ENCODE measurements at places on chromosomes 7 and 10.

GRCh38 chr10:131204406-131205152, 106.9 kb downstream of the TCERG1L start:
- H3K36me3 ChIP-seq = no peaks in the 10 kb centered on the region
- DNase-seq = no peak
- no peaks in the 10 kb centered on the region for H3K27me3 ChIP-seq
- no peak overlapping the region for H3K27ac ChIP-seq
- no peaks in the 10 kb centered on the region for H3K4me1 ChIP-seq

DNA sequence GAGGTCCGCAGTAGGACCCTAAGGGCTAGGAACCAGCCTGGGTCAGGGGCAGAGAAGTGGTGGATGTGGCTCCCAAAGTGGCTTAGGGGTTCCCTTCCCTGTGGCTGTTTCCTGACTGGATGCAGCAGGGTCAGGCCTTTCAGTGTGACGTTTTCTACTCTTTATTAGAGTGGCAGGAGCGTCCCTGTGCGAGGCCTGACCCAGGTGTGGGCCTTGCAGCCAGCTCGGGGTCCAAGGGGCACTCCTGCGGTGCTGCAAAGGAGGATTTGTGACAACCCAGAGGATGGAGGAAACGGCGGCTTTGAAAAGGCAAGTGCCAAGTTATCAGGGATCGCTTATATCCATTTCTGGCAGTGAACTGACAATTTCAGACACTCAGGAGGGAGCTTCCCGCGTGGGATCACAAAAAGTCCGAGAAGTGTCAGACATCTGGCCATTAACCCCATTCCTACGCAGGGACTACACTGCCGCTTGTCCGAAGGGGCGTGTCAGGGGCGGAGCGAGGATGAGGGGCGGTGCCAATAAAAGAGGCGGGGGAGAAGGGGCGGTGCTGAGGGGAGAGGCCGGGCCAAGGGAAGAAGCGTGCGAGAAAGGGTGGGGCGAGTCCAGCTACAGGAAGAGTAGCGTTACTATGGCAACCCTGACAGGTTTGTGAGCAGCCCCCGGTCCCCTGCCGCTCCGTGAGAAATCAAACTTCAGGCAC, 98.8 kb upstream of the ZNF722 start:
- H3K36me3 ChIP-seq = no peaks in the 10 kb centered on the region
- no peaks in the 10 kb centered on the region for H3K4me1 ChIP-seq
- H3K27ac ChIP-seq = no peak overlapping the region
- no peak overlapping the region for H3K4me3 ChIP-seq
- no peak for DNase-seq

GRCh38 chr10:79405221-79405994, 40.0 kb downstream of the ZCCHC24 start:
- no peaks in the 10 kb centered on the region for H3K27me3 ChIP-seq
- H3K4me1 ChIP-seq = peaks cover 58% of the 10 kb centered on the region
- no peak overlapping the region for H3K4me3 ChIP-seq
- no peaks in the 10 kb centered on the region for H3K36me3 ChIP-seq

- no peaks in the 10 kb centered on the region for H3K36me3 ChIP-seq
- DNase-seq = no peak
- H3K27ac ChIP-seq = peak overlapping the region; percentile 52
- no peaks in the 10 kb centered on the region for H3K27me3 ChIP-seq
Measured at GRCh38 chr7:106216923-106217542, 67.8 kb downstream of the NAMPT start.

GRCh38 chr10:76122056-76122455, 690.6 kb downstream of the LRMDA start:
- peaks cover 42% of the 10 kb centered on the region for H3K4me1 ChIP-seq
- DNase-seq = no peak

- H3K27ac ChIP-seq = no peak overlapping the region
- H3K4me3 ChIP-seq = no peak overlapping the region
- H3K36me3 ChIP-seq = peaks cover 7% of the 10 kb centered on the region
- H3K4me1 ChIP-seq = no peaks in the 10 kb centered on the region
- no peaks in the 10 kb centered on the region for H3K27me3 ChIP-seq
Measured at GRCh38 chr7:121099572-121099971, 111.1 kb downstream of the CPED1 start.

GRCh38 chr10:60536529-60537114, 146.9 kb upstream of the ANK3 start:
- no peak overlapping the region for H3K4me3 ChIP-seq
- H3K36me3 ChIP-seq = no peaks in the 10 kb centered on the region
- H3K27ac ChIP-seq = no peak overlapping the region
- no peaks in the 10 kb centered on the region for H3K27me3 ChIP-seq
- H3K4me1 ChIP-seq = peaks cover 6% of the 10 kb centered on the region

- H3K4me3 ChIP-seq = no peak overlapping the region
- H3K27me3 ChIP-seq = no peaks in the 10 kb centered on the region
- DNase-seq = peak; percentile 46
- H3K27ac ChIP-seq = no peak overlapping the region
- H3K4me1 ChIP-seq = no peaks in the 10 kb centered on the region
Measured at GRCh38 chr7:2771274-2771731, 72.8 kb downstream of the GNA12 start.

GRCh38 chr10:128892005-128892404, 575.0 kb upstream of the MGMT start:
- H3K4me3 ChIP-seq = no peak overlapping the region
- no peak overlapping the region for H3K27ac ChIP-seq
- no peaks in the 10 kb centered on the region for H3K36me3 ChIP-seq
- no peaks in the 10 kb centered on the region for H3K4me1 ChIP-seq
- no peak for DNase-seq
- no peaks in the 10 kb centered on the region for H3K27me3 ChIP-seq

DNA sequence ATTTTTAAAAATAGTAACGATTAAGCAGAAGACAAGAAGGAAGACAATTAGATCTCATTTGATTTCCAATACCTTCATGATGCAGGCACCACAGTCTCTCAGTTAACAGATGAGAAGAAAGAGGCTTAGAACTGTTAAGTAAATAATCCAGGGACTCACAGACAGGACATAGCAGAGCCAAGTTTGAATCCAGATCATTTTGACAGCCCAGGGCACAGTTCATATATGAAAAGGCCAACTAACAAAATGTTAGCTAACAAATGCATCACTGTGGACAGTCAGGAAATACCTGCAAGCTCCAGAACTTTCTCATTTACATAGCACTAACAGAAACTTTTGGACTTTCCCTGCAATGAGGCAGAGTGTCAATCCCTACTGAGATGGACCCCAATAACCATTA, 4.2 kb upstream of the NPSR1 start:
- H3K27me3 ChIP-seq = no peaks in the 10 kb centered on the region
- DNase-seq = no peak
- no peaks in the 10 kb centered on the region for H3K4me1 ChIP-seq
- H3K4me3 ChIP-seq = no peak overlapping the region
- no peaks in the 10 kb centered on the region for H3K36me3 ChIP-seq

DNA sequence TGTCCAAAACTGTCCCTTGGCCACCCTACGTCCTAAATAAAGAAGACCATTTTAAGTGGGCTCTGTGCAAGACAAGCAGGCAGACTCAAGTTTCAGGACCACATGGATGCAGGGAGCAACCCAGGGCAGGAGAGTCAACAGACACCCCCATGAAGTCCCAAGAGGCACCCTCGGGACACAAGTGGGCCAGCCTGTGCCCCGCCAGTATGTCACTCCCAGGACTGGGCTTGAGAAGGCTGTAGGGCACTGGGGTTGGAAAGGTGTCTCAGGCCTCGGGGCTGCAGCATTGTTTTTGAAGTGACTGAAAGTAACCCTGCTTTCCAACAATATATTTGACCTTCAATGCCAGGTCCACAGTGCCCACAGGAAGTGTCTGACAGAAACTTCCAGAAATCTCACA, 157.4 kb downstream of the TNS3 start:
- H3K27ac ChIP-seq = no peak overlapping the region
- no peak for DNase-seq
- H3K4me1 ChIP-seq = no peaks in the 10 kb centered on the region
- no peak overlapping the region for H3K4me3 ChIP-seq
- peaks cover 60% of the 10 kb centered on the region for H3K36me3 ChIP-seq

DNA sequence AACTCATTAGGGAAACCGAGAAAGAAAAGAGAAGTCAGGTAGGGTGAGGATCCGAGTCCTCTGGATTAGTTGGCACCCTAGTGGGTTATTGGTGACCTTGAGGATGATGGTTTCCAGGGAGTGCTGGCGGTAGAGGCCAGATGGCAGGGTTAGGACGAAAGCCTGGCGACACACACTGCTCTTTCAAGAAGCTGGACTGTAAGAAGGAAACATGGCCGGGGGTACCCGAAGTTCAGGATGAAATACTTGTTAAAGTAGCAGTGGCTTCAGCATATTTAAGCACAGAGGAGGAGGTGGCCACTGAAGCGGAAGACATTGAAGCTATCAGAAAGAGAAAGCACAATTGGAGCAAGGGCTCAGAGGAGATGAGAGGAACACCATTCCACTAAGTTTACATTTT, 224.6 kb downstream of the RELN start:
- no peak overlapping the region for H3K4me3 ChIP-seq
- H3K27me3 ChIP-seq = no peaks in the 10 kb centered on the region
- no peaks in the 10 kb centered on the region for H3K4me1 ChIP-seq
- no peaks in the 10 kb centered on the region for H3K36me3 ChIP-seq
- H3K27ac ChIP-seq = no peak overlapping the region

DNA sequence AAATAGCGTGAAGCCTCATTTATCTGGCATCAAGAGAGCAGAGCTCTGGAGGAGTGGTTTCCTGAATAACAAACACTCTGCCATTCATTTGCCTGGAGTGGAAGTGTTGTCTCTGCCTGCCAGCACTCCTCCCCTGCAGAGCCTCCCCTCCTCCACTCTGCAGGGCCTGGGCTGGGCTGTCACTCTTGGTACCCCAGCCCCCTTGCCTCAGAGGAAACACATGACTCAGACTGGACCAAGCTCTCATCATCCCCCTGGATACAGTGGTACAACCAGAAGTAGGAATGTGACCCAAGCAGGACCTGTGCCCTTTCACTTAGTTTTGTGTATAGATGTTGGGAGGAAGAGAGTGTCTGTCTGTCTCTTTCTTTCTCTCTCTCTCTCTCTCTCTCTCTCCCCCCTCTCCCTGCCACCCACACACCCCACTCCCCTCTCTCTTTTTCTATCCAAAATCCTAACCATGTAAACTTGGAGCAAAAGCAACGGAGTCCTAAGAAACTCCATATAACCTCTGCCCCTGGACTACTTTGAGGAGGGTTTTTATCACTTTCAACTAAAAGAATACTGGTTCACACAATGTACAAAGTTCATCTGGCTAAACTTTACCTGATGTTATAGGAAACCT, 43.9 kb downstream of the DOCK4 start:
- no peak overlapping the region for H3K27ac ChIP-seq
- no peaks in the 10 kb centered on the region for H3K36me3 ChIP-seq
- no peak overlapping the region for H3K4me3 ChIP-seq
- H3K27me3 ChIP-seq = no peaks in the 10 kb centered on the region

GRCh38 chr7:116522247-116522646, 2.6 kb upstream of the CAV1 start:
- peak; percentile 63 for DNase-seq
- H3K27me3 ChIP-seq = no peaks in the 10 kb centered on the region
- H3K27ac ChIP-seq = peak overlapping the region; percentile 26
- H3K4me3 ChIP-seq = peak overlapping the region; percentile 27

- H3K27ac ChIP-seq = no peak overlapping the region
- no peaks in the 10 kb centered on the region for H3K27me3 ChIP-seq
- H3K36me3 ChIP-seq = no peaks in the 10 kb centered on the region
- H3K4me3 ChIP-seq = no peak overlapping the region
Measured at GRCh38 chr10:32995751-32996150, 37.7 kb upstream of the ITGB1 start.

DNA sequence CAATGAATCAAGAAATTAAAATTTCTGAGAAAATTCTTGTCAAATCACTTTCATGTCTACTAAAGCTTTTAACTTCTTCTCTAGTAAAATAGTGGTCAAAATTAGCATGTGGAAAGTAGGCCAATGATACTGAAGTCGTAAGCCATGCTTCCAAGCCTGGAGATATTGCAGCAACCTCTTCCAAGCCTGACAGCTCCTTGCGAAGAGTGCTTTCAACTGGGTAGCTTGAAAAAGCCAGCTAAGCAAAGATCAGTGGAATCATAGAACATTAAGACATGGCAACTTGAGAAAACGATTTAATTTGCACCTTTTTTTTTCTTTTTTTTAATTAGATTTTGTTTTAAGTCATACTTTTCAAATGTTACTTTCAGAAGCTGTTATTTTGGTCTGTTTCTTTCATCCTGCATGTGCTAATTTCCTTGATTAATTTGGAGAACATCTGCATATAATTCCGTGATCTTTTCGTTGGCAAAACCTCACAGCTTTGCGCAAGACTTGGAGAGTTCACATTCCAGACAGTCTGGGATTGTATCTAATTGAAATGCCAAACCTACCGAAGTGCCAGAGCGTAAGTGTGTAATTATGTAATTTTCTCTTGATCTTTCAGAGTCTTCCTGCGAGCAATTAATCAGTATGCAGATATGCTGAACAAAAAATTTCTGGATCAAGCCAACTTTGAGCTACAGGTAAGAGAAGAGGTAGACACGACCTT, 142.2 kb upstream of the INSYN2A start:
- DNase-seq = no peak
- H3K4me1 ChIP-seq = no peaks in the 10 kb centered on the region
- no peaks in the 10 kb centered on the region for H3K27me3 ChIP-seq

GRCh38 chr7:131370523-131370968, 42.9 kb downstream of the MKLN1 start:
- no peak overlapping the region for H3K4me3 ChIP-seq
- H3K36me3 ChIP-seq = no peaks in the 10 kb centered on the region
- peaks cover 37% of the 10 kb centered on the region for H3K4me1 ChIP-seq

DNA sequence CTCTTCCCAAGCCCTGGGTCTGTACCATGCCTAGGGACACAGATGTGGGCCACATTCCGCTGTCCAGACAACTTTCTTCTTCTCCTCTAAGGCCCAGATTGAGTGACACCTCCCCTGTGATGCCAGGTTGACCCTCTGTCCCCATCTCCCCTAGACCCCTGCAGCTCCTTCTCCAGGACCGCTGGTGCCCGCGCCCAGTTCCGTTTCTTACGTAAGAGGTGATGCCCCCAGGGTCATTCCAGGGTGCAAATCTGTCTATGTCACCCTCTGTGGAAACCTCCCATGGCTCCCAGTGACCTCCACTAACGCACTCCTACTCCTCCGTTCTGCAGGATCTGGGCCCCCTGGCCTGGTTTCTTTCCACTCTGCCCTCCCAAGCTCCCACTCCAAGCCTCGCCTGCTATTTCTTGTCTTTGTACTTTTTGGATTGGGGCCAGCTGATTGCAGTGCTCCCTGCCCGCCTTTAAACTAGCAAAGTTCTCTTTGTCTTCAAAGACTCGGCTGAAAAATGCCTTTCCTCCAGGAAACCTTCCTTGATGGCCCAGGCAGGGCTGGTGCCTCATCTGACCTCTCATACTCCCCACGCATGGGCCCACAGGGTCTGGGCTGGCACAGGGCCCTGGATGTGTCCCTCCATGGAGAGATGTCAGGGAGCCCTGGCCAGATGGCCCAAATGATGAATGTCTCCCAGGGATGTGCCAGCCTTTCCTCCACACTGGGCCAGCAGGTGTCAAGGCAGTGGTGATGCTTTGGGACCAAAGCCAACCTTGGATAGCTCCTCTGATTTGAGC, 21.3 kb upstream of the ELN start:
- no peak overlapping the region for H3K4me3 ChIP-seq
- H3K27ac ChIP-seq = no peak overlapping the region
- no peaks in the 10 kb centered on the region for H3K36me3 ChIP-seq
- DNase-seq = peak; percentile 48
- no peaks in the 10 kb centered on the region for H3K27me3 ChIP-seq
- peaks cover 22% of the 10 kb centered on the region for H3K4me1 ChIP-seq

- H3K4me1 ChIP-seq = peaks cover 9% of the 10 kb centered on the region
- H3K36me3 ChIP-seq = no peaks in the 10 kb centered on the region
Measured at GRCh38 chr7:2283074-2283473, 31.2 kb downstream of the SNX8 start.

All from osteoblast (primary cell).